Upper lobe of left lung (tissue), 6 donors: ENCODE measurements at places on chromosomes 2 and 18. TPM values are rescaled to one million over a fixed set of nuclear protein-coding genes. Genes with fewer than 3 reads are reported as not detected.

AGXT gene
- not detected for total RNA-seq

DNA sequence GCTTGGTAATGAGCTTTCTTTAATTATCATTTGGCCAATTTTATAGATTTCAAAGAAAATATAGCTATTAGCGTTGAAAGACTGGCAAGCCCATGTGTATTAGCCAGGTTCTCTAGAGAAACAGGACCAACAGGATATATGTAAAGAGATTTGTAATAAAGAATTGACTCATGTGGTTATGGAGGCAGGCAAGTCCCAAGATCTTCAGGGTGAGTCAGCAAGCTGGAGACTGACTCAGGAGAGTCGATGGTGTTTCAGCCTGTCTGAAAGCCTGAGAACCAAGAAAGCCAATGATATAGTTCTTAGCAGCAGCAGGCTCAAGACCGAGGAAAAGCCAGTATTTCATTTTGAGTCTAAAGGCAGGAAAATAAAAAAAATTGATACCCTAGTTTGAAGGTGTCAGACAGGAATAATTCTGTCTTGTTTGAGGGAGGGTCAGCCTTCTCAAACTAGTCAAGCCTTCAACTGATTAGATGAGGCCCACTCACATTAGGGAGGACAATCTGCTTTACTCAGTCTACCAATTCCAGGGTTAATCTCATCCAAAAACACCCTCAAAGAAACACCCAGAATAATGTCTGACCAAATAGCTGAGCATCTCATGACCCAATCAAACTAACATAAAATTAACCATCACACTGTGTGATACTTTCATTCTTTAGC, 78.3 kb upstream of the CRIM1 start:
- no peak for DNase-seq

DNA sequence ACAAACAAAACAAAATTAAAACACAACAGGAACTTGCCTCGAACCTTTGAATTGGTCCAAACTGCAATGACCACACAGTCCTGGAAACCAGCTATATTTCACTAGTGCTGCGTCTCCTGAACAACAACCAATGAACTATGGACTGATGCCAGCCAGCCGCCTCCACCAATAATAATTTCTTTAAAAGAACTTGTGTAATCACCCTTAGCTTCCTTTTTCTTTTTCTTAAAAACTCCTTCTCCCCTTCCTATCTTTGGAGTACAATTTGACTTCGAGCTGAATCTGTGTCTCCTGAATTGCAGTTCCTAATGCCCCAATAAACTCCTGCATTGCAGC, 1.6 kb upstream of the CXXC1 start:
- DNase-seq, result no peak

- no peak for DNase-seq
Observed at GRCh38 chr2:119409506-119409905, 22.1 kb upstream of the TMEM37 start.

SPP2 gene
- total RNA-seq, result not detected

DNA sequence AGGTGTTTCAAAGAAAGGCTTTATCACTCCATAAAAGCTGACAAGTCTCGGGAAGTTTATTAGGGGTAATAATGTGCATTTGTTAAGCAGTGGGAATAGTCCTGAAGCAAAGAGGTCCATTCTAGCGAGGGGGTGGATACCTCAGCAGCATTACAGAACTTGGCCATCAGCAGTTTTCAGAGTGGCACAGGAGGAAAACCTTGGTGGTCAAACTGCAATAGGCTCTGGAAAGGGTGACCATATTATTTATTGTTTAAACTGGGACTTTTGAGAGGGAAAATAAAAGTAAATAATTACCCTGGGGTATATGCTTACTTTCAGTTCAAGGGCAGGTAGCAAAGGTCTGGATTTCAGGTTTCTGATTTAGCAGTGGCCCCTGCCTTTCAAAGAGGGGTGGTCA, 115.5 kb upstream of the KLHL14 start:
- no peak for DNase-seq

GRCh38 chr2:197827618-197828017, 23.2 kb downstream of the PLCL1 start:
- no peak for DNase-seq
